Activated CD8-positive, alpha-beta memory T cell treated with anti-CD3 and anti-CD28 coated beads for 1 hour (primary cell): ENCODE measurements at places on chromosomes 16 and 17.
A peak's percentile ranks its signal among the peaks of the same experiment; 100 is the strongest.

GRCh38 chr16:53817117-53817755 lies 113.3 kb downstream of the FTO start:
- no peak for DNase-seq

GRCh38 chr16:10750793-10751192 lies 7.2 kb downstream of the NUBP1 start:
- DNase-seq = no peak

DNA sequence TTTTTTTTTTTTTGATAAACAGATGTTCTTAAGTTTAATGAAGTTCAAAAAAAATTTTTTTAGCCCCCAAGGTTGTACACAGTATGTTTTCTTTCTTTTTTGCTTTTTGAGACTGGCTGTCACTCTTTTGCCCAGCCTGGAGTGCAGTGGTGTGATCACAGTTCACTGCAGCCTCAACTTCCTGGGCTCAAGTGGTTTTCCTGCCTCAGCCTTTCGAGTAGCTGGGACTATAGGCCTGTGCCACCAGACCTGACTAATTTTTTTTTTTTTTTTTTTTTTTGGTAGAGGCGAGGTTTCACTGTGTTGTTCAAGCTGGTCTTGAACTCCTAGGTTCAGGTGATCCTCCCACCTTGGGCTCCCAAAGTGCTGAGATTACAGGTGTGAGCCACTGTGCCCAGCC lies 12.8 kb downstream of the ITGAE start:
- no peak for DNase-seq

GRCh38 chr17:48753794-48754499 lies 25.4 kb upstream of the HOXB13 start:
- no peak for DNase-seq

- DNase-seq = peak; percentile 39
These were observed at the start of gene ZFP90 for GRCh38 chr16:68538880-68539701. Gene ZFP90, plus strand, starts transcription at chr16:68539291. Its CDS starts 502 bp downstream, at chr16:68539793.

GRCh38 chr17:3912827-3913226 lies 3.4 kb downstream of the P2RX1 start:
- no peak for DNase-seq

DNA sequence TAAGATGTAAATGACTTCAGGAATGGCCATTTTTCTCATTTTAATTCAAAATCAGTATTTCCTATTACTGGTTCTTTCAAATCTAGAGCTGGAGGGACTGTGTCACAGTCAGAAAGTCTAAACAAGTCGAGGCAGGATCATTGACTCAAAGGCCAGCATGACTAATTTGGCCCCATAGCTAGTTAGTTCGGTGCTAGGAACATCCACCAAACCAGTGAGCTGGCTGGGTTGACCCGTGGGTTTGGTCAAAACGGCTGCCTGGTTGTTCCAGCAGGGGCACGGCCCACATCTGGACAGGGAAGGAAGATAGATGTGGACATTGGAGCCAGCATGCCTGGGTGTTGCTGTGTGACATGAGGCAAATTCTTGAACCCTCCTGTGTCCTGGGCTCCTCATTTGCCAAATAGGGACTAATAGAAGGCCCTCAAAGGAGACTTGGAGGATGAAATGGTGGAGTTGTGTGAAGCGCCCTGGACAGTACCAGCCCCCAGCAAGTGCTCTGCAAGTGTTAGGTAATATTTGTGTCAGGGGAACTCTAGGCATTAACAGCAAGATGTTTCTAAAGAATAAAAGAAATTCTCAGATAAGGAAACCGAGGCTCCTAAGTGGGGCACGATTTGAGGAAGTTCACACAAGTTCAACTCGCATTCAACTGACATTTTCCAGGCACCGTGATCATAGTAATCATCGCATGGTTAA lies 46.2 kb downstream of the MEOX1 start:
- no peak for DNase-seq

- peak; percentile 26 for DNase-seq
These were observed 196.1 kb downstream of the GSG1L start for GRCh38 chr16:27867122-27868110.

DNA sequence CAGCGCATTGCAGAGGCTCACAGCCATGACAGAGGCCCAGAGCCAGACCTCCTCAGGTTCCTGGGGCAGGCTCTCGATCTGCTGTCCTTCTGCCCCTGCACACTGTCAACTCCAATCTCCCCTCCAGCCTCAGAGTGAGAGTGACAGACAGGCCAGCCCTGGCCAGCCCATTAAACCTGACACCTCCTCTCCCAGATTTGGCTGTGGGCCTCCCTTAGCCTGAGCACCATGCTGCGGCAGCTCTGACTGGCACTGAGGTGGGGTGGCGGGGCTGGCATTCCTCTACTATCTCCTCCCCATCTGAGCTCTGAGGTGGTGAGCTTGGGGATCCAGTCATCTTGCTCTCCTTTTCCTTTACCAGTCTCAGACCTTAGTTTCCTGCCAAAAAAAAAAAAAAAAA lies 15.5 kb upstream of the C1QL1 start:
- no peak for DNase-seq

- no peak for DNase-seq
These were observed 3.3 kb upstream of the FBXL20 start for GRCh38 chr17:39404542-39405378.

DNA sequence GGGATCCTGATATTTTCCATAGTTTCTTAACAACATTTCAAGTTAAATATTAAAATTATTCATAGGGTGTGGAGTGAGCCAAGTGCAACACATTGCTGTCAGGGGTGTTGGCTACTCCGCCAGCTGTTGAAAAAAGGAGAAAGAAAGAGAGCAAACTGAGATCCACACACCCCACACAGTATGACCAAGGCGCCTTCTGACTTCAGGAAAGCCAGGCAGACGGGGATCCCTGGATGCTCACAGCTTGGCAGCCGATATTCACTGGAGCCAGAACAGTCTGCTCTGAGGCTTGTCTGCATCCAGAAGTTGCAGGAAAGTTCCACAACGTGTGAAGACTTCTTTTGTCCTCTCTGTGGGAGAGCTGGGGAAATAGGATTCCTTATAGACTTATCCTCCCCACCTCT lies 9.3 kb downstream of the CHD9NB start:
- no peak for DNase-seq
